Right forelimb (tissue), 1 donor: ENCODE measurements at places on chromosomes 2 and 18.

DNA sequence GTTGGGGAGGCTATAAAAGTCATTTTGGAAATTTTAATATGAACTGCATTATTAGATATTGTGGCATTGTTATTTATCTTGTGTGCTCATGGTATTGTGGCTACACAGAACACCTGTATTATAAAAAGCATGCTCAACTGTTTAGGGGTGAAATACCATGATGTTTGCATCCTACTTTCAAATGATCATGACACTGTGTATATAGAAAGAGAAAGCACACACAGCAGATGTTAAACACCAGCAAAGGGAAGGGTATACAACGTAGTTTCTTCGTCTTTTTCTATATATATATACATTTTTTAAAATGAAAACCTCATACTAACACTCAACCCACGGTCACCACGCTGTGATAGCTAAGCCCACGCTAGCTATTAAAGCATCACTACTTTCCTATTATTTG lies 27.1 kb downstream of the STARD7 start:
- DNase-seq: no peak

GRCh38 chr2:15186118-15186517 lies 375.0 kb downstream of the NBAS start:
- DNase-seq: no peak

DNA sequence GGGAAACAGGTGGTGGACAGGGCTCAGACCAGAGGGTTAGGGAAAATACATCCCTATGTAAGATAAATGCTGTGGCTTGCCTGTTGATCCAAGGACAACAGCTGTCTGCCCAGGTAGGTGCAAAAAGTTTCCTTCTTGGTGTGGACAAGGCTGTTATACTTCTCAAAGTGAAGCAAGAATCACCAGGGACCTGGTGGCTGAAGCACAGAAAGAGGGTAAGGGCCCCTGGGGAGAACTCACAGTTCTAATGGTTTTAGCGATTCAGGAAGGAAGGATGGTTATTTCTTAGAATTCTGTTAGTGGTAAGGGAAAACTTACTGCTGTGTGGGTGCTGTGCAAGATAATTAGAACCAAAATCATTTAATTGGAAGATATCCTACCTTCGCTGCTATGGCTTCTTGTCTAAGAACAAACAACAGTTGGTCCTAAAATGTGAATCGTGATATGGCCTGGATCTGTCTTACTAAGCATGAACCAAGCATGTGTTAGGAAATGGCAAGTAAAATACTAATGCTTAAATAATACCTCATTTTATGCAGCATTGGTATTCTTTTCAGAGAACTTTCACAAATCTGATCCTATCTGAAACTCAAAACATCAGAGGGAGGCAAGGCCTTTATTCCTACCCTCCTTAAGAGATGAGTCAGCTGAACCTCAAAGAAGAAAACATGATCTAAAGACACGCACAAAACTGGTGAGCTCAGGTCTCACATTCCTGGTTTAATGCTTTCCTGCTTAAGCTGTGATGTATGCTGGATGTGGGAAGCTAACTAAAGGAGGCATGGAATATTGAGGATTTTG lies 159.2 kb upstream of the THUMPD2 start:
- no peak for DNase-seq

GRCh38 chr2:216695401-216695821 lies at the start of gene IGFBP5:
TSS of gene IGFBP5 (minus strand) at chr2:216695549. CDS start at chr2:216694775, 774 bp downstream.
- DNase-seq: peak; percentile 97

GRCh38 chr2:43344868-43345373 lies 118.5 kb upstream of the ZFP36L2 start:
- no peak for DNase-seq

- no peak for DNase-seq
These were observed 27.3 kb downstream of the GKN2 start for GRCh38 chr2:68925295-68925896.

GRCh38 chr2:96694816-96695455 lies 44.9 kb downstream of the LMAN2L start:
- no peak for DNase-seq

DNA sequence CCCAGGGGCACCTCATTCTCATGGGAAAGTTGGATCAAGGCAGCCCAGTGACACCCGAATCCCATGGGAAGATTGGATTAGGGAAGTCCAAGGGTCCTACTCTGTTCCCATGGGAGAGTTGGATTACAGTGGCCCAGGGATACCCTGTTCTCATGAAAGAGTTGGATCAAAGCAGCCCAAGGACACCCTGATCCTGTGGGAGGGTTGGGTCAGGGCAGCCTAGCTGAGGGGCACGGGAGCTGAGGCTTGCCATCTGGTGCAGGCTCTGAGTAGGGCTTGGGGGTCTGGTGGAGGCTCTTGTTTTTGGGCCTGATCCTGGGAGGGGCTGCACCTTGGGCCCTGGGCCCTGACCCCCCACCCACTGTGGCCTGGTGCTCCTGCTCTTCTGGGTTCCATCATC lies 87.1 kb downstream of the ACKR3 start:
- no peak for DNase-seq

DNA sequence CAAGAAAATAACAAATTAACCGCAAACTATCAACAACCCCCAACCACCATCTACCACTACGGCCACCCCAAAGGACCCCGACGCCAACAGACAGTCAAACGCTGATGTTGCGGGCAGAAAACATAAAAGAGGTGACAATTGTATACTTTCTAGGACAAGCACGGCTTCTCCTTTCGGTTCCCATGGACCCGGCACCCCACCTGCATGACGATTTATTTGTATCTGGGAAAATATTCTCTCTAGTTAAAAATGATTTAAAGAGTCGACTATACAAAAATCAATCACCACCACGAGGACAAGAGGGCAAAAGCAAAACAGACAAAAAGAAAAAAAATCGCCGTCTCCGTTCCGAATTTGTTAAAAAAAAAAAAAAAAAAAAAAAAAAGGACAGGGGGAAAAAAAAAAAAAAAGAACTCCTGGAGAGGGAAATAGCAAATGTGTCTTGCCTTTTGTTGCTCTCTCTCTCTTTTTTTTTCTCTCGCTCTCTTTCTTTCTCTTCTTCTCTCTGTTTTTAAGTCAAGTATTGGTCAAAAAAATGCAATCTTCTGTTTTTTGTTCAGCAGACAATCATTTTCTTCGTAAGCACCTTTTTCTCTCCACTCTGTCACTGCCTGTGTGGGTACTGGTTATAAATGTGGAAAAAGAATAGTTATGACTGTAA lies 3.6 kb downstream of the SIX3 start:
- DNase-seq: no peak

DNA sequence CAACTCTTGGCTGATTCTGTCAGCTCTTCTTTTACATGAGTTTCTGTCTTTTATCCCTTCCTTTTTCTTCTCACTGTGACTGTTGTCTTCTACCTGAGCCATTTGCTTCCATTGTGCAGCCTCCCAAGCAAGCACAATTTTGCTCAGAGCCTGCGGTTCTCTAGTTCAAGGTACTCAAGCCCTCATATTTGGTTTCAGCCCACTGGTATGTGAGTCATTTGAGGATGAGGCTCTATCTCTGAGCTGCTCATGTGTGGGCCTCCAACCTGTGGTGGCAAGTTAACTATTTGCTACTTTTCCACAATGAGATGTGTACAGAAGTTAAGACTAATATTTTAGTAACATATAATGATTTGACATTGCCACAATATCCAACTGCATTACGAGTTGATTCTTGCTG lies 183.0 kb downstream of the PHLPP1 start:
- DNase-seq: no peak

GRCh38 chr2:10712185-10712809 lies 9.1 kb upstream of the ATP6V1C2 start:
- DNase-seq: no peak

- DNase-seq: no peak
These were observed 90.1 kb upstream of the ARL5A start for GRCh38 chr2:151918308-151918707.

DNA sequence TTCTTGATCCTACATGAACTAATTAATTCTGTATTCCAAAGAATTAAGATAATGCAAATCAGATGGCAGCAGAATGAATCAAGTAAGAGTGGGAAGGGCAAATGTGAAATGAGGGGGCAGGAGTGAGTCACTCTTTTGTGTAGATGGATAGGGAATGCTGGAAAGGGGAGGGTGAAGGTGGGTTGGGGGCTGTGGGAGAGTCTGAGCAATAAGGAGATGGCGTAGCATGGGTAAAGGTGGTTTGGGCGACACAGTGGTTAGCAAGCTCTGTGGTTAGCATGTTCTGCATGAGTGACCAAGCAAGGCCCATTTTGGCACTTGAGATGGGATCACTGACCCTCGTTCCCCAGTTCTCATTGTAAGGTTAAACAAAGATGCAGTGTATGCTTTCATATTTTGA lies 20.4 kb downstream of the GPD2 start:
- DNase-seq: no peak

DNA sequence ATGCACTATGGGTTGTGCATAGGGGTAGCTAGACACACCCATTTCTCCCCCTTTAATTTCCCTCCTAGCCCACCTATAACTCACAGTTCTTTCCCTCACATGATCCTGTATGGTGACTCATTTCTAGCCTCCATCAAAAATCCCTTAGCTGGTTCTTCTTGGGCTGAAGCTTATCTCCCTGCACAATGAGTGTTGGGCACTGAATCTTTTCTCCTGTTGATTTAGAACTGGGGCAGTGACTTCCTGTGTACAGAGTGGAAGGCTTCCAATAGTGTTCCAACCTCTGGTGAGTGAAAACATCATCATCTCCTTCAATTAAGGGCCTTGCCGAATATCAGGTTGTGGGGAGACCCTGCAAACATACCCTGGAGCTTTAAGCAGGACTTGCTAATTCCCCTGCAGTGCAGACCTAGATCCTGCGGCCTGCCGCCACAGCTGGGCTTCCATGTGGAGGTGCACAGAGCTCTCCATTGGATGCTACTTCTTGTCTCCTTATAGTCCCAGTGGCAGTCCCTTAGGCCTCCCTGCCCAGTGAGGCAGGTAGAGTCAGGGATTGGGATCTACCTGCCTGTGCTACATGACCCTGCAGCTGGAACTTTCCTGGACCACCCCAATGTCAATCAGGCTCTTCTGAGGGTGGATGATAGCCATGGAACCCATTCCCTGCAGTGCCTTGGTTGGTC lies 121.8 kb downstream of the PLB1 start:
- DNase-seq: no peak
